ENCODE measurements at places on chromosomes 2 and 18. TPM values are rescaled to one million over a fixed set of nuclear protein-coding genes. Genes with fewer than 3 reads are reported as not detected.

- DNase-seq = no peak
Measured at GRCh38 chr18:8741532-8741931, 36.2 kb downstream of the MTCL1 start.

GRCh38 chr18:48542513-48543181, 3.8 kb downstream of the CTIF start:
- DNase-seq = no peak

- DNase-seq = no peak
Measured at GRCh38 chr2:226002438-226002837, 602.9 kb downstream of the NYAP2 start.

DNA sequence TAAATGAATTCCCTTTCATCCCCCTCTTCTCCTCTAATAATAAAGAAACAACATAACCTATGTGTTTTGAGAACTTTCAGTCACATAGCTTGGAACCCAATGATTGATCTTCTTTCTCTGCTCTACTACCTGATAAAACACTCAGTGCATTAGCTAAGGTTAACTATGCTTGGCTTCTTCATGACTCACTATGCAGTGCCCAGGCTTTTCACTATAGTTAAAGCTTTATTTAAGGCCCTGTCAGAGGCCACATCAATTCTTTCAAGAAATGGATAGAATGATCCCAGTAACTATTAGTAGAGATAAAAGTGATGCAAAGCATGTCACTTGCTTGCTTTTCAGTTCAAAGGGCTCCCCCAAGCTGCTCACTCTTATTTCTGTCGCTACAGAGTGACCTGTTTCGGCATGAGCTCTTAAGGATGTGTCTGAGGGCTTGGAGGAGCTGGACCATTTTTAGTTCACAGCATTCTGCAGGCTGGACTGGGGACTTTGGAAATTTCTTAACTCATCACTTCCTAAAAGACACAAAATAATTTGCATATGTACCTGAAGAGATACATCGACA, 384.0 kb downstream of the LRRTM1 start:
- DNase-seq = no peak

The CFC1 gene
- total RNA-seq = not detected

Measured in glomerular endothelial cell (primary cell).